ENCODE measurements at places on chromosomes 2 and 18. TPM values are rescaled to one million over a fixed set of nuclear protein-coding genes. Genes with fewer than 3 reads are reported as not detected.

Gene IL36B
- not detected for total RNA-seq

DNA sequence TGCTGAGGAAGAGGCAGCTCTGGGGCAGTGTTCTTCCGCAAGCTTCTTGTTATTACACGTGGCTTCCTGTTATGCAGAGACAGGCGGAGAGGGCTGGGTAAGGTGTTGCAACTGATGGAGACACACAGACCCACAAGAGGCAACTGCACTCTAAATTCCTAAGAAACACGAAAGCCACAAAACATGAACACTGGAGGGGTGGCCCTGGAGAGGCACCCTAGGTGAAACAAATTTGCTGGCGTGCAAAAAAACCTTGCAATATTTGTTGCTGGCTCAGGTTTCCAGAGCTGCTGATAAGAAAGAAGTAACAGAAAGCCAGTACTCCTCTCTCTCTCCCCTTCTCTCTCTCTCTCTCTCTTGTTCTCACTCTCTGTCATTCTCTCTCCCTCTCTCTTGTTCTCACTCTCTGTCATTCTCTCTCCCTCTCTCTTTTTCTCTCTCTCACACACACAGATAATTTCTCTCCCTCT lies 31.8 kb downstream of the ARHGAP25 start:
- no peak for DNase-seq

DNA sequence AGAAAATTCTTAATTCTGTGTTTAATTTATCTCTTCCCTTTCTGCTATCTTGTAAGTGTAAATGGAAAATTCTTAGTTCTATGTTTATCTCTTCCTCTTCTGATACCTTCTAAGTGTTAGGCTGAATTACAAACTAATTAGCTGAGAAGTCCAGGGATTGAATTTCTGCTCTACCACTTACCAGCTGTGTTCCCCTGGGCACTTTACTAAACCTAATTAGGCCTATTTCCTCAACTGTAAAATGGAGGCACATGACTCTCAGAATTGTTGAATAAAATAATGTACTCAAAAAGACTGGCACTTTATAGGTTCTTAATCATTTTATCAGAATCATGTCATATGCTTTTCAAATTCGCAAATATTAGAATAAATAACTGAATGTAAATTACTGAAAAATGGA lies 146.3 kb downstream of the MAP2 start:
- no peak for DNase-seq

DNA sequence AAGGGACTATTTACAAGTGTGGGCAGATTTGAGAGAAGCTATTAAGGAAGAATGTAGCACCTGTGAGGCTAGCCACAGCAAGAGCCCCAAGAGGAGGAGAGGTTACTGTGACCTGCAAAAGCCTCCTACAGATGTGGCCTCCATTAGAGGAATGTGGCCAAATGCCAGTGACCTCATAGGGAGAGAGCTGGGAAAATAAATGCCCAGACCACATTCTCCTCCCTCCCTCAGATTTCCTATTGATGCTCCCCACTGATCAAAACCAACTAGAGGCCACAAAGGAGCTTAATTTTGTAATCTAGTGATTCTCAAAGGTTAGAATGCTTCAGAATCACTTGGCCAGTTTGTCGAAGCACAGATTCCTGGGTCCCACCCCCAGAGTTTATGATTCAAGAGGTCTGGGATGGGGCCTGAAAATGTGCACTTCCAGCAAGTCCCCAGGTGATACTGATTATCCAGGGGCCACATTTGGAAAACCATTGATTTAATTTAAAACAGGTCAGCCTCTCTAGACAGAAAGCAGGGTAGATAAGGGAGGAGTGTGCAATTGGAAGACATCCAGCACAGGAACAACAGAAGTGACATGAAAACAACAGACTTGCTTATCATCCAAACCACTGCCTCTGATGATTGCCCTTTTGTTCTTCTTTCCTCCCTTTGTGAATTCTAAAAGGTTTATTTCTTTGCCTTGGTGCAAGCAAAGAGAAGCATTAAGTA lies 61.2 kb upstream of the RBBP8 start:
- no peak for DNase-seq

- no peak for DNase-seq
Observed at GRCh38 chr2:134718817-134719814, at the start of gene TMEM163. TSS of gene TMEM163 (minus strand) at chr2:134719000.

- no peak for DNase-seq
Observed at GRCh38 chr2:143844986-143845385, 674.9 kb downstream of the ZEB2 start.

GRCh38 chr2:213251618-213252017 lies 32.6 kb upstream of the SPAG16 start:
- no peak for DNase-seq

DNA sequence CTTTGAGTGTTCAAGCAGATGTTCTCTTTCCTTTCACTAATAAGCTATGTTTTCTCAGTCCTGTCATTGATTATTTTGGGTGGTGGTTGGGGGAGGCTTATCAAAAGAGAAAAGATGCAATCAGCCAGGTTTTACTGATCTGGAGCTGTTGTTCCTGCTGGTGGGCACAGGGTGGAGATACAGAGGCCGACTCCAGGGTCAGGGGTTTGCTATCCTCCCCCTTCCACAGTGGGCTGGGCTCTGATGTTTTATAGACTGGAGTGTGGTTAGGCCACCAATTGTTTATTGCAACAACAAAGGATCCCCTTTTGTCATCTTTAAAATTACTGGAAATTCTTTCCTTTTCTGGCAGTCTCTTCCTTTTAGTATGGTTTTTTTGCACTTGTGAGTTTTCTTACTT lies 120.5 kb downstream of the TANC1 start:
- DNase-seq, result no peak

Gene ACTG2
- total RNA-seq, result 191 TPM

DNA sequence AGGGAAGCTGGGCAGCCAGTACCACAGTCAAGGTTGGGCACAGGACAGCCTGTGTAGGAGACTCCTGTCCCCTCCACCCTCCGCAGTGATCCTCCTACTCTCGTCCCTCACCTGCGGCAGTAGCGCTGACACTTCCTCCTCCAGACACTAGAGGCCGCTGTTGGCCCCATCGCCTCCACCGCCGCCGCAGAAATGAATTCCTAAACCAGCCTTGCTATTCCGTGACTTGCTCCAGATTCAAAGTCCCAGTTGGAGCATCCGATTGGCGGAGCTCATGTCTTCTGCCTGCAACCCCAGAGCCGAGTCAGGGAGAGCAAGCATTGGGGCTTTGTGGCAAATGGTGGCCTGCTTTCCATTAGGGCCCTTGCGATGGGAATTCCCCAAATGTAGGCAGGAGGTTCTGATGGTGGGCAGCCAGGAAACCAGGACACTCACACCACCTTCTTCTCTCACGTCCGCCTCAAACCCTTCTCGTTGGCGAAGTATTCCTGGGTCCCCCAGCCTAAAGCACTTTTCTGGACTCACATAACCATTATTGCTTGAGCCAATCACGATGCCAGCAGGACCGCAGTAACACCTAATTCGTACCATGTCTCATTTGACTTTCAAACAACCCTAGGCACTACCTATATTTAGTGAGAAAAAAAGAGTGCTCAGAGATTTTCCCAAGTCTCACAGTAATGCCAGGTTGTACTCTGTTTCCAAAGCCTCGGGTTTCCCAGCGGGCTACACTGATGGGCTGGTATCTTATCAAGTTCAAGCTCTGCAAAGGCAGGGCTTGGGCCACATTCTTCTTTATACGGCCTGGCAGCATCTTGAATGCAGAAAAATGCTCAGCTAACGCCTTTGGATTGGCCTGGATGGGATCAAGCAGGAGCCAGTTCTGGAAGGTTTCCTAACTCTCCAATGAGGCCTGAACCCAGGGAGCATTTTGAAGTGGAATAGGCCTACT lies 1.2 kb upstream of the DNAJB2 start:
- peak; percentile 93 for DNase-seq

DNA sequence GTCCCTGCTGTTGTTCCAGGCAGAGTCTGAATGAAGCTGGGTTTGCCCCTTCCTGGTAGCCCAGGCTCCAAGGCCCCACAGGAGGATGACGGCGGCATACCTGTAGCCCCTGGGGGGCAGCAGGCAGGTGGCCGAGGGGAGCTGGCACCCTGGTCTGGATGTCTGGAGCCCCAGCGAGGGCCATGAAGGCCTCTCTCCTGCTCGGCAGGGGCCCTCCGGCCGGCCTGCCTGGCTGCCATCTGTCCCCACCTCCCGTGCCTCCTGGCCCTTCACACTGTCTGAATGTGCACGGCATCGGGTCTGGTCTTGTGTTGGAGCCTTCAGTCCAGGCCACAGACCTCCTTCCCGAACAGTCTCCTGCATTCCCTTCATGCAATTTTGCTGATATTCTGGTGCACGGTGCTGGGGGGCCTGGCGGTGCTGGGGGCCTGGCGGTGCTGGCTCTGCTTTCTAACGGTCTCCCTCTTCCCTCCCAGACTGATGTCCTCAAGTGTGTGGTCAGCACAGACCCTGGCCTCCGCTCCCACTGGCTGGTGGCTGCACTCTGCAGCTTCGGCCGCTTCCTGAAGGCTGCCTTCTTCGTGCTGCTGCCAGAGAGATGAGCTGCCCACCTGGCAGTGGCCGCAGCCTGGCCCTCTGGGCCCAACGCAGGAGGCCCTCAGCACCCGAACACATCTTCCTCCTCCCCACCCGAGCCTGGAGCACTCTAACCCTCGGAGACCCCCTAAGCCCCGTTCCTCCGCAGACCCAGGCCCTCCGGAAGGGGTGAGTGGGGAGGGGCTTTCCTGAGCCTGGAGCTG lies 13.5 kb downstream of the BOK start:
- no peak for DNase-seq

DNA sequence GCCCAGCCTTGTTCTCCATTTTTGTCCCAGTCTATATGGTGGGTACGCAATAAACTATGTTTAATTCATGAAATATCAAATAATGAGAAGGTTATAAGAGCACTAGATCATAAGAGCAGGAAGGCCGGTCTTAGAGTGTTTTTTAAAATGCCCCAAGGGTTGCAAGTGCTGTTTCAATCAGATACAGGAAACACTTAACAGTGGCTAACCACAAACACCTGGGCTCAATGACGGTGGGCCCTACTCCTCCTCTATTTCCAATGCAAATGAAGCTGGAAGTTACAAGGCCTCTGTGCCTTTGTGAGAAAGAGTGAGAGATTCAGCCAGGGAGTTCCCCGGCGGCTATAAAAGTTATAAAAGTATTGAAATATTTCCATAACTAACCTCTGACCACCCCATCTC lies 18.9 kb upstream of the WDR33 start:
- no peak for DNase-seq

DNA sequence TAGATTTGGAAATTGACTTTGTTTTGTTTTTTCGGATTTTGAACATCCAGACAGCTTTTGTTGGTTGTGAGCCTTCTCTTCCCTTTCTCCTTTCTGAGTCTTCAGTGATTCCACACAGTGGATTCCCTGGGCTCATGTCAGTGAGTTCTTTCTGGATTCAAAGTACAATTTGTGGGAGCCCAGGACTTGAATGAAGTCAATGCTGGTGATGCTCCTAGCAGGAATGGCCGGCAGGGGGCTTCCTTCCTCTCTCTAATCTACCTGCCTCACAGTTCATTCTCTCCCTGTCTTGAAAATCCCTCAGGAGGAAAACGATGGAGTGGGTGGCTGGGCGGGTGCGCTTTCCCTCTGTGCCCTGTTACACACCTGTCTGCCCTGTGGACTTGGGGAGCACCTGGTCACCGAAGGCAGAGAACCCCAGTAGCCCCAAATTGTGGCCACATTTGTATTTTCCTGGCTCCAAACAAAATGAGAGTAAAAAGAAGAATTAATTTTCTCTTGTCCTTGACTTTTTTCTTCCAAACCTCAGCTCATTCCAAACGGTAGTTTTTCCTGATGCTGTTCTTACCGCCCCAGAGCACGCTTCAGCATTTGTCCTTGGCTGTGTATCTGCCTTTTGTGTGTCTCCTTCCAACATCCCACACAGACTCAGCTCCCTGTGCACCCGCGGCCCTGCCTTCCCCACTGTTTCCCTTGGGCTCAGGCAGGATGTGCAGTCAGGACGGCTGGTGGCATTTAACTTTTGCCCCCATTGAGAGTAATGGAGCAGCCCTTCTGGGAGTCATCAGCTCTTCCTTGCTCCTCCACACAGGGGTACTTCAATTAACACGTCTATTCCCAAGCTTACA lies 86.6 kb downstream of the MARCO start:
- DNase-seq, result no peak

GRCh38 chr18:79214056-79214455 lies 144.9 kb downstream of the ATP9B start:
- no peak for DNase-seq

Gene NEUROD1
- not detected for total RNA-seq

DNA sequence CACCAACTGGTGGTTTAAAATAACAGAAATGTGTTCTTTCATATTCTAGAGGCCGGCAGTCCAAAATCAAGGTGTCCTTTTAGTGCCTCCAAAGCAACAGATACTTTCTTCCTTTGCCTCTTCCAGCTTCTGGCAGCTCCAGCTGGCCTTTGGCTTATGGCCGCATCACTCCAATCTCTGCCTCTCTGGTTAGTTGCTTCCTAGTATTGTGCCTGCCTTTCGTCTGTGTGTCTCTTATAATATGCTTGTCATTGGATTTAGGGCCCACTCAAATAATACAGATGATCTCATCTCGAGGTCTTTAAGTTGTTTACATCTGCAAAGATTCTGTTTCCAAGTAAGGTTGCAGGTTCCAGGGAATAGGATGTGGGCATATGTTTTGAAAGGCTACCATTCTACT lies 855.2 kb upstream of the ID2 start:
- no peak for DNase-seq

DNA sequence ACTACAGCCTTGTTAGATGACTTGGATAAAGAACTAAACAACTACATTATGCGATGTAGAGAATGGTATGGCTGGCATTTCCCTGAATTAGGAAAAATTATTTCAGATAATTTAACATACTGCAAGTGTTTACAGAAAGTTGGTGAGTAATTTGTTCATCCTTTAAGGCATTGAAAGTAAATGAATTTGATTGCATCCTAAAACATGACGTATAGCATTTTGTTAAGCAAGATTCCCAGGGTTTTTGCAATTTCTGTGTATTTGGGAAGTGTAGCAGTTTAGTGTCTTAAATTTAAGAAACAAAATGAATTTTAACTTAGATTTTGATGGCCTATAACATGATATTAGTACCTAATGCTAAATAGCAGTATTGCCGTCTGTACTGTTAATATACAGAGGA lies 24.8 kb downstream of the NOP58 start:
- no peak for DNase-seq

DNA sequence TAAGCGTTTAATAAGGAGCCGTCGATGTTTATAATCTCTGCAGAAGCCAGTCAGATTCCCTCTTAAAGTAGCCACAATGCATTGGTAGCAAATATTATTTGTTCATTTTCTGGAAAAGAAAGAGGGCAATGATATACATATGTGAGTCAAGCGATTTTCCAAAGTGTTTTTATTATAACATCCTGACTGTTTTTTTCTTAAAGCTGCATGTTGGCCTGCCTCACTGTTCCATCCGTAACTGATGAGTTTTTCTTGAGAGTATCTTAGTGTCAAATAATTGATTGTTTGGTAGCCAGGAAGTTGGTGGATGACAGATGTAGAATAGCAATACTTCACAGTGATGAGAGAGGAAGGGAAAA lies 3.7 kb downstream of the TSHZ1 start:
- no peak for DNase-seq

Gene ST6GAL2
- 139 TPM for total RNA-seq

Gene CERKL
- total RNA-seq, result not detected

GRCh38 chr2:54983345-54984220 lies 66.7 kb downstream of the RTN4 start:
- no peak for DNase-seq

Measured in osteocyte (in vitro differentiated cells).